ENCODE measurements at places on chromosomes 5 and 9. TPM values are rescaled to one million over a fixed set of nuclear protein-coding genes. Genes with fewer than 3 reads are reported as not detected.

Gene SMIM33
- total RNA-seq, result not detected

- no peaks in the 10 kb centered on the region for H3K4me1 ChIP-seq
- H3K4me3 ChIP-seq, result no peak overlapping the region
- H3K27me3 ChIP-seq, result no peaks in the 10 kb centered on the region
Measured at GRCh38 chr5:3009605-3010004, 258.1 kb upstream of the IRX2 start.

DNA sequence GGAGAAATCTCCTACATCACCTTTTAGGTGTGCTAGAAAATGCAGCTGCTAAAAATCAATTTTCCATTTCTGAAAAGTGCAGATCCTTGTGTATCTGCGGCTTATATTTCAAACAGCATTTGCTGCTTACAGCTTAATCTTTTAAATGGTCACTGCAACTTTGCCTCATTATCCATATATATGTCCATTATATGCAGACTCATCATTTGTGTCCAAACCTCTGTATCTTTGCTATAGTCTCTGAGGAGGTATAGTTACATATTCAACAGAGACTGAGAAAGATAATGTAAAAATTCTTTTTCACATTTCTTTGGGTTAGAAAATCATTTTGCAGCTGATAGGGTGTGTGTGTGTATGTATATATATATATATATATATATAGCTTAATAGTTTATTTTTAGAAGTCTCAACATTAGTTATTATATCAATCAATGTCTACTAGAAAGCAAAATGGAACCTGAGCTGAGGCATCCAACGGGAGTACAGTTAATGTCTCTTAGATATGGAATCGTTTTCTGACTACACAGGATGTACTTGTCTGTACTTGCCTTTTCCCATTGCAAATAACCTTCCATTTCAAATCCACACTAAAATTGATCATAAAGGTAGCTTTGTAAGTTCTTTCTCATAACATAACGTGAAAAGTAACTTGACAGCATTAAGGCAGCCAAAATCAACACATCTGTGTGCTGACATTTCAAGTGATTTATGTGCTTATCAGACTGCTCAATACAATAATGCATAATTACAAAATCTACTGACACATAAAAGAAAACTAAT, 267.0 kb upstream of the HAPLN1 start:
- H3K4me3 ChIP-seq, result no peak overlapping the region
- no peak for DNase-seq
- H3K4me1 ChIP-seq, result peaks cover 5% of the 10 kb centered on the region
- H3K27me3 ChIP-seq, result no peaks in the 10 kb centered on the region
- H3K36me3 ChIP-seq, result no peaks in the 10 kb centered on the region

DNA sequence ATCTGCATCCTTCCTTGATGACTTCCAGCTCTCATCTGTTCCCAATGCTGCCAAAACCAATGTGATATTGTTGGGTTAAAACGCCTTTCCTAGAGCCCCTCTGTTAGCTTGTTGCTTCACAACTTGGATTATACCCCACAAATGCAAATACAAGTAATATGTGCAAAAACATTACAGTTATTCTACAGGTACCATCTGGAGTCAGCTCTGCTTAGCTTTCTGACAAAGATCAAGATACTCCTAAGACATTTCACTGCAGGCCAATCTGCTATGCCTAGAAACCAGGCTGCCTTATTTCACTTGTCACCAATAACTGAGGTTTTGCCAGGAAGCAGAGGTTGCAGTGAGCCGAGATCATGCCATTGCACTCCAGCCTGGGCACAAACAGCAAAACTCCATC, 36.9 kb upstream of the ACO1 start:
- no peak for DNase-seq
- H3K36me3 ChIP-seq, result no peaks in the 10 kb centered on the region
- H3K4me1 ChIP-seq, result no peaks in the 10 kb centered on the region
- H3K4me3 ChIP-seq, result no peak overlapping the region
- no peaks in the 10 kb centered on the region for H3K27me3 ChIP-seq

GRCh38 chr5:138937392-138938387, 62.6 kb upstream of the LRRTM2 start:
- H3K36me3 ChIP-seq, result peaks cover 43% of the 10 kb centered on the region
- no peak overlapping the region for H3K27ac ChIP-seq
- no peak overlapping the region for H3K4me3 ChIP-seq

Gene FOXD4L3
- total RNA-seq, result not detected

GRCh38 chr5:102628441-102629175, 126.5 kb upstream of the PAM start:
- no peak for DNase-seq
- H3K36me3 ChIP-seq, result no peaks in the 10 kb centered on the region
- no peak overlapping the region for H3K27ac ChIP-seq
- H3K4me1 ChIP-seq, result peaks cover 8% of the 10 kb centered on the region
- no peak overlapping the region for H3K4me3 ChIP-seq

Gene CDH6
- total RNA-seq, result not detected

DNA sequence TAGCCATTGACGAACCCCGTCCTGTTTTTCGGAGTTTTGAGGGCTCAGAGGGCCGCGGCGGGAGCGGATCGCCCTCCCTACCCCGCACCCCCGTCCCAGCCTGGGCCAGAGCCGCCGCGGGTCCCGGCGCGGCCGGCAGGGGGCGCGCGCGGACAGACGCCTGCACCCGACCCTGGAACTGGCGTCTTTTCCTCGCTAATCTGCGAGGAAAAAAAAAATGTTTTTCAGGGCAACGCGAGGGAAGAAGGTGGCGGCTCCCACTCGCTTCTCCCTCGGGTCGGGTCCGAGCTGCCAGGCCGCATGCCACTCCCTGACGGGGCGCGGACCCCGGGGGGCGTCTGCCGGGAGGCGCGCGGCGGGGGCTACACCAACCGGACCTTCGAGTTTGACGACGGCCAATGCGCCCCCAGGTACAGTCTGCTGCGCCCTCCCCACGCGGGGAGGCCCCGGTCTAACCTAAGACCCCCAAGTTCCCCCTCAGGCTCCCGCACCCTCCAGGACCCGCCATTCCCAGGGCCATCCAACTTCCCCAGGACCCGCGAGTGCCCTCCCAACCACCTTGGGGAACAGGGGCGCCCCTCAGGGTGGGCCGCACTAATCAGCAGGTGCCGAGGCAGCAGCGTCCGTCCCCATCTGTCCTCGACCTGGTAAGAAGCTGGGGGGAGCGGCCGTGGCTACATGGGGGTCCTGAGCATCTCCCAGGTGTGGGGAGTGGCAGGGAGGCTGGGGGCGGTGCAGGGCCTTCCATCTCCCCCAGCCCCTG, at the start of gene KCNT1:
Gene KCNT1 (plus strand): TSS at position 227 of the 763 bp plus-strand sequence. CDS start 74 bp downstream, at position 301.
- no peak within 1 kb of the TSS for H3K4me3 ChIP-seq
- H3K27ac ChIP-seq, result no peak within 1 kb of the TSS
- peaks cover 4% of the 10 kb centered on the region for H3K27me3 ChIP-seq
- no peaks in the 10 kb centered on the region for H3K36me3 ChIP-seq
- 0 out of 2 replicates have a peak, but pooled peaks cover 3% of the 10 kb centered on the region for H3K4me1 ChIP-seq

DNA sequence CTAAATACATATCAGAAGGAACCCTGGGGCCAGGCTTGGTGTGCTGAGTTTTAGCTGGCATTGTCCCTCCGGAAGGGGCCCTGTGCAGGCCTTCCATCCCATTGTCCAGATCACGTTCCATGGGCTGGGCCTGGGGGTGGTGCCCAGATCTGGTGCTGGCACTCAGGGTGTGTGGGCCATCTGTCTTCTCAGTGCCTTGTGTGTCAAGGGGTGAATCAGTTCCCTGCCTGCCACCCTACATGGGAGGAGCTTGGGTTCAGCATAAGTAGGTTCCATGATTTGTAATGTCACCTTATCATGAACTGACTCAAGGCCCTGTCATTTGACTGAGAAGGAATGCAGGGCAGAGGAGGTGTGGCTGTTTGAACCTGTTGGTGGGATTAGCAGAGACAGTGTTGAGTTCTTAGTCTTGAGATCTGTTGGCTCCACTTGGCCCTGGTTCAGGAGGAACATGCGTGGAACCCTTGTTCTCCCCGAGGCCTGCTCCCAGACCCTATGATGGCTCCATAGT, 176.8 kb downstream of the MACROH2A1 start:
- DNase-seq, result no peak
- no peak overlapping the region for H3K4me3 ChIP-seq
- no peaks in the 10 kb centered on the region for H3K36me3 ChIP-seq

All from SJSA1 (cell line).